ENCODE measurements at places on chromosomes 11 and 22.
A peak's percentile ranks its signal among the peaks of the same experiment; 100 is the strongest.

- no peak for DNase-seq
Observed at GRCh38 chr22:20803696-20804324, 29.9 kb downstream of the SERPIND1 start.

- DNase-seq, result no peak
Observed at GRCh38 chr11:77442394-77443053, 31.4 kb downstream of the PAK1 start.

DNA sequence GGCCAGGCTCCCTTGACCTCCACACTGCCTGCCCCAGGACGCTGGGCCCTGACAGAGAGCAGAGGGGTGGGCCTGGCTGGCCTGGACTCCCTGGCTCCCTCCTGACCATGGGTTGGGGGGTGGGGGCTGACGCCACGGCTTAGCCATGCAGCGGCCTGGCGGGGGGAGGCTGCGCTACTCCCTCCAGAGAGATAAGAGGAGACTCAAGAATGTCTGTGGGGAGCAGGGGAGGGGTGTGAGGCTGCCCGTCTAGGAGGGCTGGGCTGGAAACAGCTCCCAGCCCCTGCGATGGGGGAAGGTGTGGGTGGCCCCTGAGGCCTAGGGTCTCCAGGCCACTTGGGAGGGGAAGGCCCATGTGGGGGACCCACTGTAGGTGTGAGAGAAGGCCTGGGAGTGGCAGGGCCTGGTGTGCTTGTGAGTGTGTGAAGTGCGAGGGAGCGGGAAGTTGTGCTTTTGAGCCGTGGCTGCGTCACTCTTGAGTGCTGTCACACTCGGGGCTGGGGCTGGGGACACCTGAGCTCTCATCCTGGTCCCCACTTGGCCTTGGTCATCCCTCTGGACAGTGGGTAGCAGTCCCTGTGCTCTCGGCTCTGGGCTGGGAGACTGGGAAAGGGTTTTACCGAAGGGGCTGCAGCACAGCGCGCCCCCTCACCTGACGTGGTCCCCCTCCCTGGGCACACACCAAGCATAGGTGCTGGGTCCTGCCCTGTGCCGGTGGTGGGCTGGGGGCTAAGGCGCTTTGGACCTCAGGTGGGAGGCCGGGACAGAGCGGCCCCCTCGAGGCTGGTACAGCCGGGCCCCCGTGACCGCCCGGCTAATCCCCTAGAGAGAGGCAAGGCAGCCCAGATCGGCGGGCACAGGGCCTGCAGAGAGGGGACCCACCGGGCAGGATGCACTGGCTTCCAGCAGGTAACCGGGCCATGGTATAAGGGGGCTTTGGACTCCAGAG is 2.4 kb downstream of the MYRF start:
- no peak for DNase-seq

DNA sequence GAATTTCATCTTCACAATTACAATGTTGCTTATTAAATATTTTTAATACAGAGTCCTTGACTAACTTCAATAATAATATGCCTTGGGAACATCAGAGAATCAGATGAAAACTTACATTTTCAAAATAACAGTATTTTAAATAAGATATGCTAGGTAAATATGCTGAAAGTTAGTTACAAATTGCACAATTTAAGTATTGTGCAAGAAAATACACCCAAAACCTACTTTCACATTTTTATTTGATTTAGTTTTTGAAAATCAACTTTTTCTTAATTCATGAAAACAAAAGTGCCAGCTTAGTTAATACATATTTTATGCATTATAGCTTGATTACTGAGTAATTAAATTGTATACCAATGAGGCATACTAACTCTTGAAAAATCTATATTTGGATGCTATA is 76.8 kb downstream of the SOX6 start:
- DNase-seq, result no peak

- DNase-seq, result peak; percentile 35
Observed at GRCh38 chr11:48047616-48048015, 67.3 kb downstream of the PTPRJ start.

DNA sequence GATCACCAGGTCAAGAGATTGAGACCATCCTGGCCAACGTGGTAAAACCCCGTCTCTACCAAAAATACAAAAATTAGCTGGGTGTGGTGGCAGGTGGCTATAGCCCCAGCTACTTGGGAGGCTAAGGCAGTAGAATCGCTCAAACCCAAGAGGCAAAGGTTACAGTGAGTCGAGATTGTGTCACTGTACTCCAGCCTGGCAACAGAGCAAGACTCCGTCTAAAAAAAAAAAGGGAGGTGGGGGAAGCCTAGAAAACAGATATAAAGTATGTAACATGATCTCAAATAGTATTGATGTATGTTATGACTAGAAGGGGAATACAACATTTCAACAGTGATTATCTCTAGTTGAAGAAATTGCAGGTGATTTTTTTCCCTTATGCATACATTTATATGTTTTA is 61.4 kb downstream of the SLC1A2 start:
- DNase-seq, result no peak

- DNase-seq, result peak; percentile 44
Observed at GRCh38 chr22:40036591-40037225, 42.0 kb downstream of the FAM83F start.

- DNase-seq, result no peak
Observed at GRCh38 chr11:16321148-16321547, 35.2 kb downstream of the SOX6 start.

DNA sequence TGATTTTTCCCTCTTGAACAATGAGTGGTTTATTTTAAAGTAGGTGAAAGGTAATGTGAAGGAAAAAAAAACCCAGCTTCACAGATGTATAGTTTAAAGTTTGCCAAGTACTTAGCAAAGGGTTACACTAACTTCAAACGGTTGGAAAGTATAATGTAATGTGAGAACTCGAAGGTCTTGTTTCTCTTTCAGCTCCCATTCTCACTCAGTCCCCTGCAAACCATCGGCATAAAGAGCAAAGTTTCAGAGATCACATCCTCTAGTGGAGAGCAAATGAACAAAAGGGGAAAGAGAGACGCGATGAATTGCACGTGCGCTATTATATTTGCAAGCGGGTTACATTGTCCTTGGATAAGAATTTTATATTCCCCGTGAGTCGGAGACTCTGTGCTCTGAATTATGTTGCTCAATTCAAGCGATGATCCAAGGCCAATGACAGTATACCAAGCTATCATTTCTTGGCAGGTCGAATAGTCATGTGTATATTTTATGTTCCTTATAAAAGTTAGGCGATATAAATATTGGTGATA is 37.6 kb upstream of the BIRC3 start:
- no peak for DNase-seq

DNA sequence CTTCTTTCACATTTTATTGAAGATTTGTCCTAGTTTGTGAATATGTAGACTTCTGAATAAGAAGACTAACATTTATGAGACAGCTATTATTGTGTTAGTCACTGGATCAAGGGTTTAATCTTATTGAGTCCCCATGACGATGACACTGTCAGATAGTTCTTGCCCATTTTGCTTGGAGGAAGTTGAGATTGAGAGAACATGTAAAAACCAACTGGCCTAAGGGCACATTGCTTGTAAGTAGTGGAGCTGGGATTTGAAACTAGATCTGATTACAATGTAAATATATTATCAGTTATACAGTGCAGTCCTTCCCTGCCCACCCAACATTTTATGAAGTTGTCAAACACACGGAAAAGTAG is 134.7 kb downstream of the HIPK3 start:
- no peak for DNase-seq

Data from amniotic stem cell (primary cell).